ENCODE measurements at places on chromosomes 6 and 20.

- no peak for DNase-seq
Measured at GRCh38 chr20:45343532-45344167, 4.6 kb downstream of the SDC4 start.

DNA sequence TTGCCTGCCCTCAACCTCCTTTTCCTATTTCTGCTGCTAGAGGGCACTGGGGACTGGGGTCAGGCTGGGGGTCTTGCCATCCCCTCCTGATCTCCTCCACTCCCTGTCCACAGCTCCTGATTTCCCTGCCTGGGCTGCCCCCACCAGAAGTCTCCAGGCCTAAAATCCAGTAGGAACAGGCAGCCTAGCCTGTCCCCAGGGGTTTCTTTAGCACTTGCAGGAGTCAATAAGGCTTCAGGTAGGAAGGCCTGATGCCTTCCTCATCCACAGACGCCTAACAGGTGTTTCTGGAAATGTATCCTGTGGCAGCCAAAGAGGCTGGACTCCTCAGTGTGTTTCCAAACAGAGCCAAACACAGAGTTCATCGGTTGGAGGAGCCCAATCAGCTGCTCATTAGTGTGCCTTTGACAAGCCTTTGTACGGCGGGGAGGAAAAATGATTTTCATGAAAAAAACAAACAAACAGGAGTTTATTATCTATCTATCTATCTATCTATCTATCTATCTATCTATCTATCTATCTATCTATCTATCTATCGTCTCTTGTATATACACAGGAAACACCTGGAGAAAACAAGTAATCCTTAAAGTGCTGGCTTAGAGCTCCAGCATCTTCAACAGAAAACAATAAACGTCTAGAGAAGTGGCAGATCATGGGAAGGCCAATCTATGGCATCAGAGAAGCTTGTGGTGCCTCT is 3.7 kb upstream of the RAET1E start:
- DNase-seq: no peak

DNA sequence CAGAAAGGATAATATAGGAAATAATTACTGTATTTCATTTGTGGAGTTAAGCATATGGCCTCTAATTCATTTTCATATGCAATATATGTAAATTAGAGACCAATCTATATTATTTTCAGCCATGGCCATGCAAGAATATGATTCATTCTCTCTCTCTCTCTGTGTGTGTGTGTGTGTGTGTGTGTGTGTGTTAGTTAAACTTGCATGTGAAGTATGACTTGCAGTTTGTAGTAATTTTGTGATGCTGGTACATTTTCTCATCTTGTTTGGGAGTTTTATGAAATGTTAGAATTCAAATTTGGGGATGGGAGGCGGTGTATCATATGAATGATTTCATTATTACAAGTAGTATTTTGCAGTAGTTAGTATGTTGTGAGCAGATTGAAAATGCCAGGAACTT is 74.8 kb downstream of the JARID2 start:
- DNase-seq: no peak

GRCh38 chr20:10429443-10429981 is 4.5 kb downstream of the MKKS start:
- DNase-seq: no peak

- no peak for DNase-seq
Measured at GRCh38 chr6:5680095-5680494, 326.6 kb downstream of the NRN1 start.

DNA sequence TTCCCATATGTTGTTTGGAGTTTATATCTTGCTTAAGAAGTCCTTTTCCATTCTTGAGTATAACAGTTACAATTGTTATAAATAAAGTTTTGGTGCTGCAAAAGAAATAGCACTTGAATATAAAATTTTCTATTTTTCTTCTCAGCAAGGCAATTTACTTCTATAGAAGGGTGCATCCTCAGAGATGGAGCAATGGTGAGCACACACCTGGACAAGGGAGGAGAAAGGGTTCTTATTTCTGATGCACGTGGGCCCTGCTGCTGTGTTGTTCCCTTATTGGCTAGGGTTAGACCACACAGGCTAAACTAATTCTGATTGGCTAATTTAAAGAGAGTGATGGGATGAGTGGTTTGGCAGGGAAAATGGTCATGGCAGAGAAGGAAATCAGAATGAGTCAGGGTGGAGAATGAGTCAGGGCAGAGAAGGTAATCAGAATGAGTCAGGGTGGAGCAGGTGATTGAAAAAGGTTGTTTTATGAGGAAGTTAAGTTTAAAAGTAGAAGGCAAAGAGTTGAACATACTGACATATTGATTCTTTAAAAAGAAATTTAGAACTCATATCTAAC is 38.0 kb downstream of the CST8 start:
- DNase-seq: no peak

DNA sequence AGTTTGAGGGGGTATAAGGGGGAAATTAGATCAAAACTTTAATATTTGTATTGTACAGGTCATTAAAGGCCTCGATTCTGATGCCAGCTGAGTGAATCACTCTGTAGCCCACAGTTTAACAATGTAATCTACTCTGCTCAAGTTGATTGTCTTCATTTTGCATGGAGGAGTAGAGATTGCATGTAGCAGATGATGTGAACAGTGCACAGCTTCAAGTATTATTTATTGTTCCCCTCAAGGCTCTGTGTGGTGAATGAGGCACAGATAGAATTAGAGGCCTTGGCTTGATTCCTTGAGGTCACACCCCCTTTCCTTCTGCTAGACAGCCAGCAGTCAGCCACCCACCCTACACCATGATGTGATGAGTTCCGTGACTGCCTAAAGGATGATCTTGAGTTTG is 38.1 kb downstream of the TXLNB start:
- DNase-seq: no peak

- no peak for DNase-seq
Measured at GRCh38 chr6:112176175-112176574, 78.2 kb downstream of the LAMA4 start.

- DNase-seq: peak; percentile 21
Measured at GRCh38 chr20:63819224-63819921, 11.7 kb downstream of the ZBTB46 start.

DNA sequence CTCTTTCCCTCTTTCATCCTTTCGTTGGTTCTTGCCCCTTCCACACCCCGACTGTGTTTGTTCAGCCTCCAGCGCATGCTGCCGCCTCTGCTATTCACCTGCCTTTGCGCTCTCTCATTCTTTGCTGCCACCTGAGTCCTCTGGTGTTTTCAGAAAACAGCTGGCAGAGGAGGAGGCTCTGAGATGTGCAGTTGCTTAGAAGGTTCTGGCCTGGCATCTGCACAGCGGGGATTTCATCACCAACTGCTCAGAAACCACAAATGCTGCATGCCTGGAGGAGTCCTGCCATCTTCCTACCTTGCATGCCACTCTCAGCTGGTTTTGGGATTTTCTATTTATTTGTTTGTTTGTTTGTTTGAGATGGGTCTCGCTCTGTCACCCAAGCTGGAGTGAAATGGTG is 39.2 kb upstream of the CLDN20 start:
- DNase-seq: no peak

GRCh38 chr20:32574296-32575226 is 10.6 kb downstream of the NOL4L start:
- peak; percentile 59 for DNase-seq

DNA sequence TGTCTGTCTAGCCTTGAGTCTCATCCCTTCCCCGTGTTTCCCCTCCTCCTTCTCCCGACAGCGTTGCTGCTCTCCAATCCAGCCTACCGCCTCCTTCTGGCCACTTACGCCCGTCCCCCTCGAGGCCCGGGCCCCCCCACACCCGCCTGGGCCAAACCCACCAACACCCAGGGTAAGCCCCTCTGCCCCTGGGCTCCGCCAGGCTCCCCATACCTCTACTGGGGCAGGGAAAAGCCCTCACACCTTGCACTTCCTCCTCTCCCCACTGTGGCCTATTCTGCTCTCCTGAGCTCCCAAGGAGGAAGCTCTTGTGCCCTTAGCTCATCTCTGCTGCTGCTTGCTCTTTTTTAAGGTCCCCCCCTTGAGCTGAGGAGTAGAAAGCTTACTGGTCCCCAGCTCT is 11.0 kb downstream of the DDR1 start:
- DNase-seq: no peak

DNA sequence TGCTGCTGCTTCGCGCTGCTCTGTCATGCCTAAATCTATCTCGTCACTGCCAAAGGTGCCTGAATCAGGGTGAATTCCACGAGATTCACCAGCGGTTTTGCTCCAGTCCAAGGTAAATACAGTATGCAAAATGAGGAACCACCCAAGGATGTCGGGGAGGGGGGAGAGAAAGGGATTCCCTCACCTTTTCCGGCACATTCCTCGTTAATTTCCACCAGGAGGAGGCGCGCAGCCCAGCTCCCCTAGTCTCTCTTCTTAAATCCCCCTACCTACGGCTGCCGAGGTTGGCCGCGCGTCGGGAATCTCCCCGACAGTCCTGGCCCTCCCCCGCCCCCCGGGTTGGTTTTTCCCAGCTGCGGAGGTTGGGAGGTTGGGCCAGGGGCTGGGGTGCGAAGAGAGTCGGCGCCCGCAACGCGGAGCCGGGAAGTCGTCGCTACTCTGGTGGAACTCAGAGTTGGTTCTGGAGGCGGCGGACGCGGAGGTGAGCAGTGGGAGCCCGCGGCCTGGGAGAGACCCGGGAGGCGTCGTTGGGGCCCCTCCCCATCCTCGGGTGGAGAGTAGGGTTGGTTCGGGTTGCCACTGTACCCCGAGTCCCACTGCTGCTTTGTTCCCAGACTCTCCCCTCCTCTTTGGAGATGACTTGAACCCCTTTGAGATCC is at the start of gene TPBG:
Gene TPBG, plus strand, starts transcription at position 390 of the 659 bp plus-strand sequence. CDS start 1,145 bp downstream, outside the sequence.
- no peak for DNase-seq

DNA sequence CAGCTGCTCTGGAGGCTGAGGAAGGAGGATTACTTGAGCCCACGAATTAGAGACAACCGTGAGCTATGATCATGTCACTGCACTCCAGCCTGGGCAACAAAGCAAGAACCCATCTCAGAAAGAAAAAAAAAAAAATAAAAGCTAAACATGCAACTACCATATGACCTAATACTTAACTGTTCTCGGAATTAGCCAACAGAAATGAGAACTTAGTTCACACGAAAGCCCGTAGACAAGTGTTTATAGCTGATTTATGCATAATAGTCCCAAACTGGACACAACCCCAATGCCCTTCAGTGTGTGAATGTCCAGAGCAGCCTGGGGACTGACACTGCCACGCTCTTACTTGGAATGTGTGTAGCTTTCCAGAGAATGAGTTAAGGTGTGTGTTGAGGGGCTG is 211.5 kb upstream of the PROKR2 start:
- DNase-seq: no peak

DNA sequence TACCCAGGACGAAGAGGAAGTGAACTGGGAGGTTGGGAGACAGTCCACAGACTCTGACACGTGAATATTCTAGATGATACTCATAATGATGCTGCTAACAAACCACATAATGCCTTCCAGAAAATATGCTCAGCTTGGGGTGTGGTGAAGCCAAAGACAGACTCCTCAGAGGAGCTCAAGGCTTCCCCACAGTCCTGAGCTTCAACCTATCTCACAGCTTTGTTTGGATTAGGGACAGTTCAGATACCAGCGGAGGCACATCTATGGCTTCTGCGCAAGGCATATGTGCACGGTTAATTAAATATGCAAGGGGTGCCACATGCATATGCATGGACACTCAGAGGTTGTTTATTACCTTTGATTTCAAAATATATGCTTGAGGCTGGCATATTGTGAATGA is 30.7 kb upstream of the MYLIP start:
- no peak for DNase-seq

- no peak for DNase-seq
Measured at GRCh38 chr6:167766986-167767714, 59.6 kb upstream of the AFDN start.

- DNase-seq: no peak
Measured at GRCh38 chr6:73506246-73506645, 14.6 kb downstream of the EEF1A1 start.

DNA sequence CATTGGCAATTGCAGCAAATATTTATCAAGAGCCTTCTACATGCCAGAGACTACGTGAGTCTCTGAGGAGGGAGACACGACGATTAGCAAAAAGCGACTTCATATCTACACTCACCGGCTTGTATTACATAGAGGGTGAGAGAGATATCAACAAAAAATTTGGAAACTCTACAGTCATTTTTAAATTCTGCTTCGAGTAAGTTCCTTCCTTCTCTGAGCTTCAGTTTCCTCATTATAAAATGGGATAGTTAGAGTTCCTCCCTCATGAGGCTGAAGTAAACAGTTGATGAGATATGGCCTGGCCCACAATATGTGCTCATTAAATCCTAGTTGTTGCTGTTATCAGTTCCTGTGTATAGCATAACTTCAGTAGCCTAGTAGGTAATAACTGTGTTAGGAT is 64.1 kb upstream of the SIRPA start:
- DNase-seq: no peak

- DNase-seq: no peak
Measured at GRCh38 chr6:107185391-107185970, 70.2 kb upstream of the BEND3 start.

DNA sequence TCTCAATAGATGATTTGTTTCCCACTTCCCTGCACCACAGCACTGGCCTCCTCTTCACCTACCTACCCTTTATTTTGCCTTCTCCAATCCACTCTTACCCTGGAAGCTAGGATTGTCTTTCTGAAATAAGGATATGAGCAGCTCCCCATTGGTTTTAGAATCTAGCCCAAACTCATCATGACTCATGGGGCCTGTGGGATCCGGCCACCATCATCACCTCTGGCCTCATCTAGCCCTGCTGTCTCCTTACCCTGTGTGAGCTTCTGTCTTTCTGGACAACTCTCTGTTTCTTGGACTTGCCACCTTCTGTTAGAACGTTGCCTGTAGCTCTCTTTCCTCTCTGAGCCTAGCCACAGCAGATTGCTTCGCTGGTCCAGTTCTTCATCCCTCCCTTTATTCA is 277.1 kb downstream of the PAX1 start:
- no peak for DNase-seq

DNA sequence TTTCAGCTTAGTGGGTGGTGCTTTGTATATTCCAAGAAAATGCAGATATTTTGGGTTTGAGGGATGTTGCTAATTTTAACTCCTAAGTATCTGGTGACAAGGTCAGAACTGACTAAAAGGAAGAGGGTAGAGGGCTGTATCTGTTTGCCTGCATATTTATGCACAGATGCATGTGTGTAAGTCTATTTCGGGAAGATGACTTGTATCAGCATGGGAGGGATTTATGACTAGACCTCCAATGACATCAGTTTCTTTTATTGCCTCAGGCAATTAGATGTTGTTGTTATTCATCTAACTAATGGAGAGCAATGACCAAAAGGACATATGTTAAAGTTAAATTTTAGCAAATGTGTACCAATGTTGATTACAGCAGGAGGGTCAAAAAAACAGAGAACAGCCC is 734.3 kb downstream of the QKI start:
- DNase-seq: no peak

- DNase-seq: no peak
Measured at GRCh38 chr6:133595111-133595761, 293.7 kb upstream of the TCF21 start.
